ENCODE measurements at places on chromosomes 1 and 21.

- DNase-seq = no peak
Observed at GRCh38 chr1:113125517-113125916, 52.5 kb downstream of the LRIG2 start.

DNA sequence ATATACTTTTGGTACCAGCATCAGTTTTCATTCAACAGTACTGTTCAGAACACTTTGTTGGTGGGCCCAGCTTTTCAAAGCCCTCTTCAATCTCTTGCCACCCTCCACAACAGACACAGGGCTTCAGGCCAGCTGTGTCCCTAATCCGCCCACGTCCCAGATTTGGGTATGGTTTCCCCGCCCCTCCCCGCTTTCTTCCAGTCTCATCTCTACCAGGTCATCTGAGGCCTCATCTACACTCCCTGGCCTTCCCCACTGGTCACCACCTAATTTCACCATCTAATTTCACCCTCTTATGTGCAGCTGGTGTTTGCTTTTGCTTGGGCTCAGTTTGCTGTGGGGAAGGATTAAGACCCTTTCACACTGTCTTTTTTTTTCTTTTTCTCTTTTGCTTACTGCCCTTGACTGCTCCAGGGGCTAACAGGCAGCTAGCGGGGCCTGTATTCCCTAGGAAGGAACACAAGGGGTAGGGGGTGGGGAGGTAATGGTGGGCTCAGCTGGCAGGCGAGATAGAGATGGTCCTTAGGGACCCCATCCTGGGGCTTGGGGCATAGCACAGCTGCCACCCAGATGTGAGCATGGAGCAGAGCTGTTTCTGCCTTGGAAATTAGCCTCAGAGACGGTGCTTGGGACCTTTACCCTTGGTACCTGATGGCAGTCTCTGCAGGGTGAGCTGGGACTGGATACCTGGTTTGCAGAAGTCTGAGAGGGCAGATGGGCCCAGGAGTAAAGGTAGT, 3.8 kb upstream of the EPB41 start:
- no peak for DNase-seq

GRCh38 chr1:85460555-85461088, 4.3 kb downstream of the DDAH1 start:
- no peak for DNase-seq

GRCh38 chr1:2603521-2604155, 17.1 kb downstream of the PRXL2B start:
- DNase-seq = no peak

- DNase-seq = peak; percentile 63
Observed at GRCh38 chr1:155012026-155012546, 9.5 kb downstream of the ZBTB7B start.
